ENCODE measurements at places on chromosomes 7 and 10.

DNA sequence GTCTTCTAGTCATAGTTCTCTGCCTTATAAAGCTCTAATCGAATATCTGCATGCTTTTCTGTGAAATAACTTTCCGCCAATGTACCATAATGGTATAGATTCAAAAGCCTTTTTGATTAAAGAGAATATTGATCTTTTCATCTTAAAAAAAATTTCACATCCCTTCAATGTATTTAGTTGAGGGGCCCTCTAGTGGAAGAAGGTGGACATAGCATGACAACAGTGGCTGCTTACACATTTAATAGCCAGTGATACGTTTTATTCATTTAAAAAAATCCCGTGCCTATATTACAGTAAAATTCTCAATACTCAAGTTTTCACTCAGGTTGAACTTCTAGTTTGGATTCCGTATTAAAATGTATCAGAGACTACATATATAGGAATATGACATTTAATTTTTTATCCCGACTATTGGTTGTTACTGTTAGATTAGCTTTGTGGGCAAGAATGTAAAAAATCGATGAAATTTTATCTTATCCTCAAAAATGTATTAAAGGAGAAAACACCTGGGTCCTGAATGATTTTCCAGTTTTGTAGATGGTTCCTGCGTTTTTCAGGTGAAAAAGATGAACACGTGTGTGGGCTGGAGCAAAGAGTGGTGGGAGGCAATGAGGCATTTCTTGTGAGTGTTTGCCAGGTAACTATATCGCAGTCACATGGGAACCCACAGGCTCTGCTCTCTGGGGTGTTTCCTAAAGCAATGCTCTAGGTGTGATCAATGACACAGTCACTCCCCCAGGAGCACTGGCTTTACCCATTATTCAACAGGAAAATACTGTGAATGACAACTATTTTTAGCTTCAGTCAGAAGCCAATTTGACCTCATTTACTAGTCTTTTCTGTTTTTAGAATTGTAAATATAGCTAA lies 24.1 kb upstream of the PNLIP start:
- DNase-seq, result no peak

GRCh38 chr7:111755383-111755782 lies 193.1 kb upstream of the IMMP2L start:
- DNase-seq, result no peak

GRCh38 chr7:156061689-156062255 lies 249.5 kb upstream of the SHH start:
- DNase-seq, result no peak

GRCh38 chr7:43379210-43379609 lies 203.7 kb upstream of the STK17A start:
- no peak for DNase-seq

DNA sequence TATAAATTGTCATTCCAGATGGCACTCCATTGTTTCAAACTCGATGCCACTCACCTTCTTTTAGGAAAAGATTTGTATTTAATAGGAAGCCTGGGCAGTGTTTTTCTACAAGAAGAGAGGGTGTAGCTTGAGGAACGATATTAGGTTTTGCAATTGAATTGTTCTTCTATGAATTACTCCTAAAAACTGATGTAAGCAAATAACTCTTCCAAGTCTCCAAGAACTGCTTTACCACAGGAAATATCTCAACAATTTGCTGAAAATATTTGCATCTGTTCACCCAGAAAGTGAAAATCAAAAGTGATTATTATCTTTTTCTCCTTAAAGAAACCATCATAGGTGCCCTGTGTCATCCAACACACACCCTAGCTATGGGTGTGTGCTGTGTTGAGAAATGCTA lies 261.3 kb upstream of the MEOX2 start:
- DNase-seq, result no peak

- no peak for DNase-seq
Observed at GRCh38 chr10:6320320-6321010, 117.7 kb downstream of the PFKFB3 start.

GRCh38 chr10:100670828-100671479 lies 74.4 kb upstream of the PAX2 start:
- DNase-seq, result peak; percentile 56

DNA sequence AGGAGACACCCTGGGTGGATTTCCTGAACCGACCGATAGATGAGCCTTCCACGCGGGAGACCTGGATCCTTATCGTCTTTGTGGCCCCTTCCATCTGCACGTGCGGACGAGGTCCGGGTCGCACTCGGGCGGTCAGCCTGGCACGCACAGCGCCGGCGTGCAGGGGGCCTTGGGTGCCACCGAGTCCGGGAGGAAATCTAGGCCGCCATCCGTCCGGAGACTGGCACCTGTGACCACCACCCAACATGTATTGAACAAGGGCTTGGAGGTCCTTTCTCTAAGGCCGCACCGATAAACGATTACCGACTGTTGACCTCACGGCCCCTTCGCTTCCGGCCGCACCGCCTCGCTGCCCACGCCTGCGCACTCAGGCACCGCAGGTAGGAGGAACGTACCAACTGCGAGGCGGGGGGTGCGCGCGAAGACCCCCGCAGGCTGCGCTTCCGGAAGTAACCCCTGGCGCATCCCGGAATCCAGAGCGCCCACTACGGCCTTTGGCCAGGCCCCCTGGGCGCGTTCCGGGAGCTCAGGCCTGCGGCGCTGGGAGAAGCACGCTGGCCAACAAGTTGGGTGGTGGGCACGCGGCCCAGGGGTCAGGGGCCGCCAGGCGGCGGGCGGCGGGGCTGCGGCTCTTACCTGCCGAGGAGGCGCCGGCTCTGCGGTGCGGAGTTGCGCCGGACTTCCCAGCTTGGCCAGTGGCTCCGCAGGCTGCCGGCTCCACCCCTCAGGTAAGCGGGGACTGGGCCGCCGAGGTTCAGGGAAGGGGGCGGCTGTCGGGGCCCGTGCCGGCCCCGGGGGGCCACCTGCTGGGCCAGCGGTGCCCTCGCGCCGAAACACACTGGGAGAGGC lies at the start of the genes ACTR3C and LRRC61:
TSS of gene ACTR3C (minus strand) at position 713 of the 849 bp plus-strand sequence. CDS start 28,249 bp downstream, outside the sequence.
TSS of gene LRRC61 (plus strand) at position 523 of the 849 bp plus-strand sequence. CDS start 13,507 bp downstream, outside the sequence.
- DNase-seq, result peak; percentile 43

DNA sequence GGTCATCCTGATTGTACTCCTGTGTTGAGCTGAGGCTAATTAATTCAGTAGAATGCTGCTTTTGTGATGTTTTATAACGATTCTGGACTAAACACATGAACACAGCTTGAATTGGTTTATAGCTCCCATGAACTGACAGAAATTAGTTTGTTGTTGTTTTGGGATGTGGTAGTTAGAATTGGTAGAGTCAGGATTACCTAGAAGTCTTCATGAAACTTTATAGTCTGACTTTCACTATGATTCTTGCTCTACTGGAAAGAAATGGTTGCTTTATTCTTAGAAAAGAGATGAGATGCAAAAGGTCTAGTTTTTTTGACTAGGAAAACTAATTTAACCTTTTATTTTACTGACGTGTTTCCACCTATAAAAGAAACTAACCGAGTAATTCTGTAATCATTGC lies 23.4 kb upstream of the TRUB1 start:
- DNase-seq, result no peak

- DNase-seq, result no peak
Observed at GRCh38 chr10:3714531-3714930, 70.5 kb downstream of the KLF6 start.

GRCh38 chr10:125549653-125550052 lies 133.3 kb downstream of the TEX36 start:
- DNase-seq, result no peak

GRCh38 chr10:23534761-23535160 lies 95.9 kb downstream of the OTUD1 start:
- no peak for DNase-seq

DNA sequence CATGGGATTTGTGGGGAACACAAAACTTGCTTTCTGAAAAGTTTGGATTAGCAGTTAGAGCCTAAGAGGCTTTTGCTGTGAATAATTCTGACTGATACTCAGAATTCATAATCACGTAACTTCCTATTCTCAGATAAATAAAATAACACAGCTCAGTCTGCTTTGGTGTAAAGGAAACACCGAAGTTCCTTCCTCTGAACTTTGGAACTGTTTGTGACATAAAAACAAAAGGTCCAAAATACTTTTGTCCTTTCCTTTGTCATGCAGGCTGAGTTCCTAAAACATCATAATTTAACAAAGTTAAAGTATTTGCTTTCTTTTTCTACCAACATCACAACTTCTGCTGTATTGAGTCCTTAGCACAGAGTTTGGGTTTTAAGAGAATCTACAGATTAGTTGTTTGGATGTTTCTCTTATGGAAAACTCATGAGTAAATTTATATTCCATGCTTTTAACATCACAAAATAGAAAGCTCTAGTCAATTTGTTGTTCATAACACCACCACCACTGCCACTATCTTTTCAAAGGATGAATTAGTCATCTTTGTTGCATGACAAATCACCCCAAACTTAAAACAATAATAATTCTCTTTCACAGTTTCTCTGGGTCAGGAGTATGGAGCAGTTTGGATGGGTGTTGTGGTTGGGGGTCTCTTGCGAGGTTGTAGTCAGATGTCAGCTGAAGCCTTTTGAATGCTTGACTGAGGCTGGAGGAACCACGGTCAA lies 123.4 kb downstream of the REEP3 start:
- DNase-seq, result no peak

- no peak for DNase-seq
Observed at GRCh38 chr10:21055339-21056135, 158.4 kb upstream of the NEBL start.

DNA sequence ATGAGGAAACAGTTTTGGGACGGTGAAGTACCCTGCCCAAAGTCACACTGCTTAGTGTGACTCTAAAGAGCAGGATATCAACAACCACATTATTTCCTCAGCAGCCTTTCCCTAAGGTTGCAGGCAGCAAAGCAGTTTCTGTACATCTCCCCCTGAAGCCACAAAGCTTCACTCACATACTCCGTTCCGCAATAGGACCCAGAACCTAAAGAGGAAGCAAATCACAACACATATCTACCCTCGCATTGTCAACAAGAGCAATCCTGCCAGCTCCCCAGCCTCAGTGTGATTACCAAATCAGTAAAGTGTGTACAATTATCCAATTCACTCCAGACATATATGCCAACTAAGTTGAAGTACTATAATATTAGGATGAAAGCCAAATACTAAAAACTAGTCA lies 30.8 kb downstream of the VAX1 start:
- no peak for DNase-seq

DNA sequence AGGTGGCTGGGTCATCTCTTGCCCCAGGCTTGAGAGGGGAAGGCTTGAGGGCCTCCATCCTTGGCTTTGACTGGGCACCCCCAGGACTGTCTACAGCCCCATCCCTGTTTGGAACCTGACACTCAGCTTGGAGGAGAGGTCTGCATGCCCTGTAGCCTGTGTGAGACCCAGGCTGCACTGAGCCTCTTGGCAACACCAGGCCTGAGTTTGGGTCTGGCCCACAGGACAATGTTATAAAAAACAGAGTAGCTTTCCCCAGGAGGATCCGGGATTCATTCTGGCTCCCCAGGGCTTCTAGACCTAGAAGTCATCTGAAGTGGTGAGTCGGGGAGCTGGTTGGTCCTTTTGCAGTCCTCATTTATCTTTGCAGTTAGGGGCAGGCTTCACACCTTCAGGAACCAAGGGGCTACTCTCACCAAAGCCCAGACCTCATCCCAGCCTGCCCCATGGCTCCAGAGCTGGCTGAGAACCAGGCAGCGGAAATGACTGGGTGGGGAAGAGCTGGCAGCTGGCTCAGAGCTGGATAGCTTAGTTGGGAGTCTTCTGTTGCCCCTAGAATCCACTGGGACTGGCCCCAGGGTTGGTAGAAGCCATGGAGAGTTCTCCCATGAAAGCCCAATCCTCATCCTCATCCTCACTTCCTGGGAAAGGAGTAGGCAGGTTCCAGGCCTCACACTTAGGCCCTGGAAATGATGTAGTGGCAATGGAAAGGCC lies 68.8 kb downstream of the ADCYAP1R1 start:
- no peak for DNase-seq

DNA sequence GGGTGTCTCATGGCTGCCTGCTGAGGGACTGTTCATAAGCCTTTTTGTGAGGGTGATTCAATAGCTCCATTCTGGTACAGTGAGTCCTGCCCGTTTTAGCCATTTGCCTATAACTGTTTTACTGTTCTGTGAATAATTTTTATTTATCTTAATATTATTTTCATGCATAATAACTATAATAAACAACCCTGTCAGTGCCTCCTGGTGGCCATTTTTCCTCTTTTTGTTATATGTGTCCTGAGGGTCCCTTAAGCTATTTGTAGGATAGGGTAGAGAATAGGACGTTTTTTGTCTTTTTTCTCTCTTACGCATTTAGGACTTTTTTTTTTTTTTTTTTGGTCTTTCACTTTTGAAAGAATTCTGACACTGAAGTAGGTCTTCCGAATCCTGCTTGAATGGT lies 2.9 kb downstream of the C1QL3 start:
- no peak for DNase-seq

DNA sequence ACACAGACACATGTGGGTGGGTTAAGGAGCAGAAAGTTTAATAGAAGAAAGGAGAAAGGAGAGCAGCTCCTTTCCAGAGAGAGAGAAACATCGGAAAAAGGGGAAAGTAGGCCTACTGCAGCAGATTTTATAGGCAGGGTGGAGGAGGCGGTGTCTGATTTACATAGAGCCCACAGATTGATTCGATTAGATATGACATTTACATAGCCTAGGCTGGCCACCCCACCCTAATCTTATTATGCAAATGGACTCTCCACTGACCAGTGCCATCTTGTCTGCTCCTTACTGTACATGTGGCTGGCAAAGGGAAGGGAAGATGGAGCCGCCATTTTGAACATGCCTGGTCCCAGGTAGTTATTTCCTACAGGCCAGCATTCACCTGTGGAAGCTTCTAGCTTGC lies 38.7 kb upstream of the SCIN start:
- no peak for DNase-seq

DNA sequence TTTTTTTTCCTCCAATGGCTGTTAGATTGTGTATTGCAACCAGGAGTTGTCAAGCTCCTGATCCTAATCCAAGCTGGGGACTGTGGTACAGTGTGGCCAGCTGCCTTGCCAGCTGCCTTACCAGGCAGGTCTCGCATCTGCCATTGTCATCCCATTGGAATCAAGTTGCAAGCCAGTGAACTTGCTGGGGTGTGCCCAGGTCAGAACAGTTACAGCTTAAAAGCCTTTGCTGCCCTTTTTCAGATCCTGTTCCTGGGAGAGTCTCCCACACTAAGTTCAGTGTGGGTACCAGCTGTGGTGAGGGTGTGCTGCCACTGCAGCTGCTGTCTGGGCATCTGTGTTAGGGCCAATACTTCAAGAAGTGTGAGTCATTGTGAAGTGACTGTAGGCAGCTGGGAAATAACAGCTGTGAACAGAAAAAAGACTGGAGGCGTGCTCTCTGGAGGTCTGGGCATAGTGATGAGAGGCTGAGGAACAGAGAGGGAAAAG lies 72.8 kb downstream of the CCNY start:
- no peak for DNase-seq
